ENCODE measurements at places on chromosomes 3 and 15.

- no peak for DNase-seq
These were observed 80.4 kb downstream of the ADAM10 start for GRCh38 chr15:58669108-58669507.

DNA sequence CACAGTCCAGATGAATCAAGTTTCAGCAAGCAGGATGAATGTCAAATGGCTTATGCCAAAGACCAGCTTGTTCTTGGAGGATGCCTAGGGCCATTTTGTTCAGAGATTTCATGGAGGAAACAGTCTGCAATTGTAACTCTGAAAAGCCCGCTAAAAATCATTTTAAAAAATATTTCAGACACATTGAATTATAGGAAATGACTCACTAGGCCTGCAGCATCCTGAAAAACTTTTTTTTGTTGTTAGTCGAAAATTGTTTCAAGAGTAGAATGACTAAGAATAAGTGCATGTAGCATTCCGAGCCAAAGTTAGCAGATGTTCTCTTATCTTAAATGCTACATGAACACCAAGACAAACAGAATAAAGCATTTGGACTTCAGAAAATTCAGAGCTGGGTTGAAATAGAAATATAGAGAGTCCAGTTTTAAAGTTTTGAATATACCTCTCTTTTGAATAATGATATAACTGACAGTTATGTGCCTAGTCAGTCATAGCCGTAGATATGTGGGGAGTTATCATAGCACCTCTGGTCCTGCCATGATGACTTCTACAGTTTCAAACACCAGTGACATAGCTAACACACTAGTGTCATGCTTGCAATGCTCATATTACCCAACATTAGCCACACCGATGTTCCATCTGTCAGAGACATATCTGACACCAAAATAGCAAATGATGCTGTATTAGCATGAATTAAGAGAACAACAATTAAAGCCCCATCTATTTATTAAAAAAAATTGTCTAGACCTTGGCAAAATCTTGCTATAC is 1462.8 kb upstream of the GBE1 start:
- no peak for DNase-seq

DNA sequence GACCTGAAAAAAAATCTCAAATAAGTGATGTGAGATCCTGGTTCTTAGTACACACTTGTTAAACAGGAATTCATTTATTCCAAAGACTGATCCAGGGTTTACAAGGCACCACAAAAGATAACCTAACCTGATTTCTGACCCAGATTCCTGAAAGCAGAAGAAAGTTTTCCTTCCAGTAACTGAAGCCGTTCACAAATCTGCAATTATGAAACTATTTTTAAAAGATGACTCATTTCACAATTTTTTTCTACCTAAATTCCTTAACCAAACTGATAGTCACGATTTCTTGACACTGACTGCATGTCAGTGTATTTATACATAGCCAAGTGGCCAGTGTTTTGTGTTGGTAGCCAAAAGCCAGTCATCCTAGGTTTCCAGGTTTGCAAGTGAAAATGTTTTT is 17.1 kb downstream of the SLC9A9 start:
- no peak for DNase-seq

DNA sequence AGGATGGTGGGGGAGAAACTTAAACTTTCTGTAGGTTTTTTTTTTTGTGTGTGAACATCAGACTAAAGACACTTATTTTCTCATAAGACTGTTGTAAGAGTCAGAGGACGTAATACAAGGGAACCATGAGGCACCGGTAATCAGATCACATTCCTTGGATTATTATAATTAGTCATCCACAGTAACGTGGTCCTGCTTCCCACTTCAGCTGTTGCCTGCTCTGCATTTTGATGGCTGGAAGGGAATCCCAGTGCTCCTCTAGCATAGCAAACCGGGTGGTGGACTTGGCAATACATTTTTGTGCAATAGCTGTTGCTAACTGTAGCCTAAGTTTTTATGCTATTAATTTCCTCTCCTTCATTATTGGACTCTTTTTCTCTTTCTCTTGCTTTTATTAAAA is 294.8 kb downstream of the NR2F2 start:
- no peak for DNase-seq

GRCh38 chr3:22245811-22246583 is 495.0 kb upstream of the ZNF385D start:
- no peak for DNase-seq

DNA sequence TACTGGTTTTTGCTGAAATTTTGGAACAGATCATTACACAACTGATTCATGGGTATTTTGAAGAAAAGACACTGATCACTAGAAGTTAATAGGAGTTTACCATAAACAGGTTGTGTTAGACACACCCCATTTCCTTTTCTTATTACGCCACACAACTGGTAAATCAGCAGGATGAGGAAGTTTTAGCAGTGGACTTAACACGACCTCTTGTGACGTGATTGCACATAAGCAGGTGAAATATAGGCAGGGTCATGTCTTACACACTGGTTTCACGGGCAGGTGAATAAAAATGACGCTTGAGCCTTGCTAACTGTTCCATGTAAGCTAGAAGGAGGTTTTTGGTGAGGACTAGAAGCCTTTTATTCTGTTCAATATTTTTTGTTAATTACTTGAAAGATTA is 27.1 kb upstream of the TPRG1 start:
- no peak for DNase-seq

DNA sequence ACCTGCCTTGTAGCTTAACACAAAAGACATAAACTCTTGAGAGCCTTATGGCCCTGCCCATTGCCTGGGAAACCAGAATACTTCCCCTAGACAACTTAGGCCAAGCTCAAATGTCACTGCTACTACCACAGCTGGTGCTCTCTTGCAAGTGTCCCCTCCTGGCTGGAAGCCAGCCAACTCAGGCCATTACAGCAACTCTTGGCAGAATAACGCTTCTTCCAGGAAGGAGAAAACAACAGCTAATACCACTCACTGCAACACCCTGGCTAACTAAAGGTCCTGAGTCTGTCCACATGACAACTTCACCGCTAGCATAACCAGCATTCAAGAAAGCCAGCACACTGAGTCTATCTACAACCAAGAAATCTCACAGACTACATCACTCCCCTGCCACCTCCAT is 5.1 kb upstream of the B4GALT4 start:
- no peak for DNase-seq

- DNase-seq, result no peak
These were observed 78.0 kb downstream of the CHCHD6 start for GRCh38 chr3:126781889-126782491.

DNA sequence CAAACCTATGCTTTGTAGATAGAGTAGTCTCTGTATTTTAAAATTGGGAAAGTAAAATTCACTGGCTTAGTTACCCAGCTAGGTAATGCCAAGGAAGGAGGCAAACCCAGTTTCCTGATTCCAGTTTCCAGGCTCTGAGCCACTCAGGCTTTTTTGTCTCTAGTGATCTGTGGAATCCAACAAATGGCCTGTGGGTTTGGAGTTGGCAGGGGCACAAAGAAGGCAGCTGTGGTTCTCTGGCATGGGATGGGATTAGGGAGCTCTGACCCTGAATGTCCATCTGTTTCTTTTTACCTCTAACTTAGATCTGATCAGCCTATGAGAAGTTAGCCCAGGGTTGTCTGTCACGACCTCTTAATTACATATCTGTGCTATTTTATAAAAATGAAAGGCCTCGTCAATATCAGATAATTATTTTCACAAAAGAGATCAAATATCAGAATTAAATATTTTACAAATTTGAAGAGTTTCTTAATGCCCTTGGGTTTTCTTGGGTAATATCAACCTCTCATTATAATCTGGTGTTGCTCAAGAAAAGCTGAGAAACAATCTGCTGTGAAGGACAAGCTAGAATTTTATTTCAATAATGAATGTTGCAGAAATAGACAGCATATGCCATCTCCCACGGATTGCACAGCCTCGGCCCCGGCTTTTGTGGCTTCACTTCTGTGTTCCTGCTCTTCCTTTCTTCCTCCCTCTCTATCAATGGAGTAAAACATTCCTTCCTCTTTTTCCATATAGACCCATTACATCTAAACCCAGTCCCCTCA is 63.7 kb upstream of the DAZL start:
- DNase-seq, result no peak

DNA sequence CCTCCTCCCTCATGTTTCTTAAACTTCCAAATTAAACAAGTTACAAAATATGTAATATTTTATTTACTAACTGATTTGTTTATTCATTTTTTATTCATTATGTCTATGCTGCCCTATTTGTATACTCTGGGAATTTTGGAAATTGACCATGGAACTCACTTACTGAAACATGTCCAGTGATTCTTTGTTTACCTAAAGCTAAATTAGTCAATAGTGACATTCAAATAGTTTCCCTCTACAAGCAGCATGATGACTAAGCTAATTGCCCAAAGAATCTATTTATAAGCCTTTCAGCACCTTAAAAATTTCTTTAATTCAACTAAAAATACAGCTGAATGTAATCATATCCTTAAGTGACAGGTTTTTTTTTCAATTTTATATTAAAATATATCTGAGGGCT is 437.7 kb downstream of the SI start:
- no peak for DNase-seq

GRCh38 chr3:178182337-178182779 is 353.9 kb upstream of the KCNMB2 start:
- DNase-seq, result no peak

- DNase-seq, result no peak
These were observed 113.5 kb downstream of the RAB11A start for GRCh38 chr15:65982627-65983322.
